ENCODE measurements at places on chromosomes 5 and 9.

DNA sequence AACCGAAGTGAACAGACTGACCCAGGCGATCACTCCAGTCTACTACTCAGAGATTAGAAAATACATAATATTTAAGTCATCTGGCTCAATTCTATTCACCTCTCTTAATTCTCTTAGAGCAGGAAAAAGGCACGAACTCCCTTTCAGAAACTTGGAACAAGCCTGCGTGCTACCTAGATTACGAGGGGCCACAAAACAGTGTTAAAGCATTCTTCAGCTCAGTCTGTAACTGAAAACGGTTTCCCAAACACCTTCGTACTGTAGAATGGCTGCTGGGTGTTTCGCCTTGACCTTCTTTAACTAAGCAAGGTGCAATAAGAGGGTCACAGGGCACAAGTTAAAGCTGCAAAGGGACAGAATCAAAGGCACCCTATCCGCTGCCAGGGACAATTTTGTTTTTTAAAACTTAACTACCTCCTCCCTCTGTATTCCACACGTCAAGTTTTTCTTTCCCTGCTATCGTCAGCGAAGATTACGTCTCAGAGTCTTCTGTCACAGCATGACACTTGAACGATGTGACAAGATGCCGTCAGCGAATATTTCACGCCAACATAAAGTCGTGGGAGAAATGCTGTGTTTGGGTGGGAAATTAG, 687 bp downstream of the LYSMD3 start:
- peaks cover 4% of the 10 kb centered on the region for H3K36me3 ChIP-seq
- H3K27ac ChIP-seq: peak overlapping the region; percentile 95
- H3K27me3 ChIP-seq: peaks cover 8% of the 10 kb centered on the region
- peak overlapping the region; percentile 99 for H3K4me3 ChIP-seq
- peaks cover 21% of the 10 kb centered on the region for H3K4me1 ChIP-seq
- DNase-seq: peak; percentile 1

DNA sequence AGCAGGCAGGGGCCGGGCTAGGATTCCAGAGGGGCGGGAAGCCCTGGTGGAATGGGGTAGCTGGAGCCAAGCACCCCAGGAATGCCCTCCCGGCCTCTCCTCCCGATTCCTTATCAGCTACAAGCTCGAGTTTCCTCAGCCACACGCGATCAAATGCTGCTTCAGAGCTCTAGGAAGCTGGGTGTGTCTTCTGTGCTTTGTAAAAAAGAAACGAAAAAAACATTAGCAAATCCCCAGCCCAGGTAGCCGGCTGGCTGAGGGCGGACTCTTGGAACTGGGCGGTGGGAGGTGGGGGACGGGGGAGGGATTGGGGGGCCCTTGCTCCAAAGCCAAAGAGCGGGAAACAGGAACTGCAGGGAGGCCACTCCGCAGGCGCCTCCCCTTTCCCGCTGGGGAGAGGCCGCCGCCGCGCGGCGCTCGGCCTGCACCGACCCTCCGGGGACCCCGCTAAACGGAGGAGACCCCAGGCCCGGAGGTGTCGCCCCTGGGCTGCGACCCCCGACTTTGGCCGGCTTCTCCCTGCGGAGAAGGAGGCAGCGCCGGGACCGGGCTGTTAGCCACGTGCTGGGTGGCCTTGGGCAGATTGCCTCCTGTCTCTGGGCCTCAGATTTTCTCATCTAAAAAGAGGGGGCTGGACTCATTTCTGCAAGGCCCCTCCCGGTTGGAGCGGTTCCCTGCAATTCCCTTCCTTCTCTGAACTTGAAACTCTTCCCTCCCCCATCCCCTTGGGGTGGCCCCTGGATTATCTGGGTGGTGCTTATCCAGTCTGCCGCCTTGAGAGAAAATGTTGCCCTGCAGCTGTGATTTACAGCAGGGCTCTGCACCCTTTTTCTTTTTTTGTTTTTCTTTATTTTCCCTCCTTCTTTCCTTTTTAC, 40.9 kb upstream of the FABP6 start:
- no peak overlapping the region for H3K27ac ChIP-seq
- peak; percentile 14 for DNase-seq
- H3K4me1 ChIP-seq: peaks cover 5% of the 10 kb centered on the region
- no peak overlapping the region for H3K4me3 ChIP-seq
- peaks cover 5% of the 10 kb centered on the region for H3K36me3 ChIP-seq
- peaks cover 36% of the 10 kb centered on the region for H3K27me3 ChIP-seq

DNA sequence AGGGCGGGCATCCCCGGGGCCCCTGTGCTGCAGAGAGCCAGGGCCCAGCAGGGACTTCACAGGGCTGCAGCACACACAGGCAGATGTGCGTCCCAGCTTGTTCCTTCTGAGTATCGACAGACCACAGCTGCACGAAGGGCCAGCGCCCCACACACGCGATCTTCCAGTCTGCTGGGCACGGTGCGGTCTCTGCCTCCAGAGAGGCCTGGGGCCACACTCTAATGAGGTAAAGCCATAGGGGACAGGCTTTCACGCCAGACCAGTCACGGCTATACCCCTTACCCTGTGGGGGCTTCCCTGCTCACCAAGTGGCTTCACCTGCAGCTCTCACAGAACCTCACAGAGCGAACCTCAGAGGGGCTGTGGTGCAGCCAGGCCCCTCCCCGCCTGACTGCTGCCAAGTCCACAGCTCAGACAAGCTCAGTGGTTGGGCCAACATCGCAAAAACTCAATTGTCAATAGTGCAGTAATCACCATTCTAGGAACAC, 82.2 kb downstream of the SHB start:
- H3K27me3 ChIP-seq: no peaks in the 10 kb centered on the region
- H3K27ac ChIP-seq: no peak overlapping the region
- no peak for DNase-seq
- no peaks in the 10 kb centered on the region for H3K36me3 ChIP-seq
- no peaks in the 10 kb centered on the region for H3K4me1 ChIP-seq

- H3K27me3 ChIP-seq: no peaks in the 10 kb centered on the region
- peaks cover 1% of the 10 kb centered on the region for H3K36me3 ChIP-seq
- no peak overlapping the region for H3K4me3 ChIP-seq
Measured at GRCh38 chr5:178086266-178086665, 27.1 kb upstream of the N4BP3 start.

- no peaks in the 10 kb centered on the region for H3K27me3 ChIP-seq
- no peak overlapping the region for H3K27ac ChIP-seq
- H3K4me3 ChIP-seq: no peak overlapping the region
- no peak for DNase-seq
- peaks cover 7% of the 10 kb centered on the region for H3K4me1 ChIP-seq
Measured at GRCh38 chr9:123883634-123884033, 46.3 kb downstream of the DENND1A start.

GRCh38 chr5:45417285-45417998, 278.7 kb downstream of the HCN1 start:
- H3K36me3 ChIP-seq: no peaks in the 10 kb centered on the region
- no peak overlapping the region for H3K27ac ChIP-seq
- H3K4me1 ChIP-seq: no peaks in the 10 kb centered on the region
- no peak for DNase-seq
- no peak overlapping the region for H3K4me3 ChIP-seq

- no peaks in the 10 kb centered on the region for H3K27me3 ChIP-seq
- peaks cover 6% of the 10 kb centered on the region for H3K4me1 ChIP-seq
- no peaks in the 10 kb centered on the region for H3K36me3 ChIP-seq
- no peak overlapping the region for H3K4me3 ChIP-seq
- H3K27ac ChIP-seq: no peak overlapping the region
Measured at GRCh38 chr5:113181853-113182490, 205.4 kb downstream of the DCP2 start.

DNA sequence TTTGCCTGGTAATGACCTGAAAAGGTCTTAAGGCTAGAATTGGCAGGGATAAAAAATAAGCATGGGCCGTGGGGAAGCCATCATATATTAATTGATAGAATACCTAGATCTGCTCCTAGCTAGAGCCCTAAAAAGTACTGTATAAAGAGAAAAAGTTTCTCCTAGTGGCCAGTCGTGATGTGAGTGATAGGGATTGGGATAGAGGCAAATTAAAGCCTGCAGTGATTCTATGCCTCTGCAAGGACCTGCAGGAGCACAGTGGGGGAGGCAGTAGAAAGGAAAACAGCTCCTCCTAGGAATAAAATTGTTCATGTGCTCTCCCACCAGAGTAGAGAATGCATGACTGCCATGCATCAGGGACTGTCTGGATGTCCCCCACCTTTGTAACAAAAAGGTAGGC, 56.2 kb upstream of the FTMT start:
- H3K36me3 ChIP-seq: no peaks in the 10 kb centered on the region
- no peak overlapping the region for H3K4me3 ChIP-seq
- H3K4me1 ChIP-seq: no peaks in the 10 kb centered on the region
- no peaks in the 10 kb centered on the region for H3K27me3 ChIP-seq
- no peak for DNase-seq

DNA sequence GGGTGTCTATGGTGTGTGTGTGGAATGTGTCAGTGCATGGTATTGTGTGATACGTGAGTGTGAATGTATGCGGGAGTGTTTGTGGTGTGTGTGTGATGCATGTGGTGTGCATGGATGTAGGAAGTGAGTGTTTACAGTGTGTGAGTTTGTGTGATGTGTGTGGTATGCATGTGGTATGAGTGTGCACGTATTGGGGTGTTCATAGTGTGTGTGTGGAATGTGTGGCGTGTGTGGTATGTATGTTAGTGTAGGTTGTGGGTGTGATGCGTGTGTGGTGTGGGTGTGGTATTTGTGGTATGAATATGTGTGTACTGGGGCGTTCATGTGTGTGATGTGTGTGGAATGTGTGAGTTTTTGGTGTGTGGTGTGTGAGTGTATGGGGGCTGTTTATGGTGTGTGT, 40.1 kb upstream of the BICD2 start:
- no peak for DNase-seq
- no peak overlapping the region for H3K4me3 ChIP-seq
- H3K4me1 ChIP-seq: peaks cover 6% of the 10 kb centered on the region
- peaks cover 28% of the 10 kb centered on the region for H3K27me3 ChIP-seq
- no peak overlapping the region for H3K27ac ChIP-seq
- no peaks in the 10 kb centered on the region for H3K36me3 ChIP-seq

GRCh38 chr5:142491270-142491669, 166.4 kb upstream of the SPRY4 start:
- no peak overlapping the region for H3K4me3 ChIP-seq
- no peaks in the 10 kb centered on the region for H3K27me3 ChIP-seq
- H3K27ac ChIP-seq: no peak overlapping the region
- no peak for DNase-seq
- H3K4me1 ChIP-seq: peaks cover 2% of the 10 kb centered on the region
- H3K36me3 ChIP-seq: peaks cover 2% of the 10 kb centered on the region

DNA sequence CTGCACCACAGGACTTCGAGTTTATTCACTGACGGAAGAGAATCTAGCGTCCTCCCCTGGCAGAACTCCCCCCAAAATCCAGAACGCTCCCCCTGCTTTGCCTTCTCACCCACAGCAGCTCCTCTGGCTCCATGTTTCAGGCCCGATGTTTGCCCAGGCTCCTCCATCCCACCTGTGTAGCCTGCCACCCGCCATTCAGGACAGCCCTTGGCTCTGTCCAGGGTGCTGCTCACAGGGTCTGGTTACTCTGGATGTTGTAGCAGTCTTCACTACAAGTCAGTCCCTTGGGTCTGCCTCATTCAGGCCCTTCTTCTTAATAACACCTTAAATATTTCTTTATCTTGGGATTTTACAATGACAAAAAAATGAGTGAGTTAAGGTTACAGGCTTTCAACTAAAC, 41.3 kb upstream of the SV2C start:
- H3K4me3 ChIP-seq: no peak overlapping the region
- no peak for DNase-seq
- peaks cover 5% of the 10 kb centered on the region for H3K4me1 ChIP-seq

DNA sequence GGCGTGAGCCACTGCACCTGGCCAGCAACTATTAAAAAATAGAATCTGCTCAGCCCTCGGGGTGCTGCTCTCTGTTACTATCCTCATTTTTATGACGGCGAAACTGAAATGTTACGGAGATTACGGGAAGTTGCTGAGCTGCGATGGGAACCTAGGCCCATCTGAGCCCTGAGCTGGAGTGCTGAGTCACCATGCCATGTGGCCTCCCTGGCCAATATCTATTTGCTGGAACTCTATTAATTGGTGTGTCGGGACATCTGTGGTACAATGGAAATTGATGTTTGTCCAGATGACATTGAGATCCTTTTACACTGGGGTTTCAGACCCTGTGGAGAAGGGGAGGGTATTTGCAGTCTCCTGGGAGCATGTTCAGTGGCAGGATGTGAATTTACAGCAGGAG, 8.1 kb downstream of the PRDM12 start:
- no peaks in the 10 kb centered on the region for H3K4me1 ChIP-seq
- no peaks in the 10 kb centered on the region for H3K36me3 ChIP-seq
- no peak overlapping the region for H3K27ac ChIP-seq
- H3K4me3 ChIP-seq: no peak overlapping the region
- no peak for DNase-seq

GRCh38 chr5:18653216-18653752, 1019.0 kb downstream of the TAF11L14 start:
- no peaks in the 10 kb centered on the region for H3K36me3 ChIP-seq
- no peaks in the 10 kb centered on the region for H3K4me1 ChIP-seq
- no peak for DNase-seq

DNA sequence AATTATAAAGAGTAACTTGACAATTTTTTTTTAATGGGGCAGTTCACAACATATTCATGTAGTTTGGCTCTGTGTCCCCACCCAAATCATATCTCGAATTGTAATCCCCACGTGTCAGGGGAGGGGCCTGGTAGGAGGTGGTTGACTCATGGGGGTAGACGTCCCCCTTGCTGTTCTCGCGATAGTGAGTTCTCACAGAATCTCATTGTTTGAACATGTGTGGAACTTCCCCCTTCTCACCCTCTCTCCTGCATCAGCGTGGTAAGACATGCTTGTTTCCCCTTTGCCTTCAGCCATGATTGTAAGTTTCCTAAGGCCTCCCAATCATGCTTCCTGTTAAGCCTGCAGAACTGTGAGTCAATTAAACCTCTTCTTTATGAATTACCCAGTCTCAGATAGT, 40.7 kb downstream of the FBXW11 start:
- peaks cover 70% of the 10 kb centered on the region for H3K36me3 ChIP-seq
- H3K4me3 ChIP-seq: no peak overlapping the region
- H3K27me3 ChIP-seq: no peaks in the 10 kb centered on the region
- peak overlapping the region; percentile 90 for H3K27ac ChIP-seq
- peak; percentile 39 for DNase-seq
- H3K4me1 ChIP-seq: peaks cover 71% of the 10 kb centered on the region

DNA sequence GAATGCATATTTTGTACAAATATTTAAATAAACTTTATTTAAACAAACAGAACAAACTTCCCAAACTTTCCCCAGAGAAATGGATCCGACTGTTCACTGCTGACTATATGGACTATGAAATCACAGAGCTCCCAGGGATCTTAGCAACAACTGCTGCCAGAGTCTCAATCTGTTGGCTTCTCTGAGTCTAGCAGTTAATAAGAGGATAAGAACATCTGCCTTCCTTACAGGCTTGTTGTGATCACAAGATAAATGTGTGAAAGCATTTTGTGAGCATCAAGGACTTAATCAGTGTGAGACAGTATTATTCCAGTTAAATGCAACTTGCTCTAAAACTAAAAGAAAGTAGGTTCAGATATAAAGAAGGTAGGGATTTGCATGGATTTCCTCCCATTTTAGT, 31.4 kb upstream of the MYOT start:
- H3K36me3 ChIP-seq: no peaks in the 10 kb centered on the region
- no peak for DNase-seq
- H3K27me3 ChIP-seq: no peaks in the 10 kb centered on the region
- no peak overlapping the region for H3K4me3 ChIP-seq

- peaks cover 26% of the 10 kb centered on the region for H3K4me1 ChIP-seq
- H3K27ac ChIP-seq: no peak overlapping the region
- H3K27me3 ChIP-seq: no peaks in the 10 kb centered on the region
- H3K36me3 ChIP-seq: no peaks in the 10 kb centered on the region
Measured at GRCh38 chr5:14331386-14331781, 188.2 kb downstream of the TRIO start.

- no peak overlapping the region for H3K27ac ChIP-seq
- H3K4me3 ChIP-seq: no peak overlapping the region
- no peaks in the 10 kb centered on the region for H3K4me1 ChIP-seq
Measured at GRCh38 chr5:150639377-150639692, 1.1 kb upstream of the SYNPO start.

Measured in activated naive CD8-positive, alpha-beta T cell treated with anti-CD3 and anti-CD28 coated beads for 36 hours (primary cell).